ENCODE measurements at places on chromosomes 7 and 10. TPM values are rescaled to one million over a fixed set of nuclear protein-coding genes. Genes with fewer than 3 reads are reported as not detected.
A peak's percentile ranks its signal among the peaks of the same experiment; 100 is the strongest.

Gene FAM237B
- not detected for total RNA-seq

Gene CPA4
- total RNA-seq, result not detected

Gene INSIG1
- 65.2 TPM for total RNA-seq

Gene CYP3A7
- not detected for total RNA-seq

DNA sequence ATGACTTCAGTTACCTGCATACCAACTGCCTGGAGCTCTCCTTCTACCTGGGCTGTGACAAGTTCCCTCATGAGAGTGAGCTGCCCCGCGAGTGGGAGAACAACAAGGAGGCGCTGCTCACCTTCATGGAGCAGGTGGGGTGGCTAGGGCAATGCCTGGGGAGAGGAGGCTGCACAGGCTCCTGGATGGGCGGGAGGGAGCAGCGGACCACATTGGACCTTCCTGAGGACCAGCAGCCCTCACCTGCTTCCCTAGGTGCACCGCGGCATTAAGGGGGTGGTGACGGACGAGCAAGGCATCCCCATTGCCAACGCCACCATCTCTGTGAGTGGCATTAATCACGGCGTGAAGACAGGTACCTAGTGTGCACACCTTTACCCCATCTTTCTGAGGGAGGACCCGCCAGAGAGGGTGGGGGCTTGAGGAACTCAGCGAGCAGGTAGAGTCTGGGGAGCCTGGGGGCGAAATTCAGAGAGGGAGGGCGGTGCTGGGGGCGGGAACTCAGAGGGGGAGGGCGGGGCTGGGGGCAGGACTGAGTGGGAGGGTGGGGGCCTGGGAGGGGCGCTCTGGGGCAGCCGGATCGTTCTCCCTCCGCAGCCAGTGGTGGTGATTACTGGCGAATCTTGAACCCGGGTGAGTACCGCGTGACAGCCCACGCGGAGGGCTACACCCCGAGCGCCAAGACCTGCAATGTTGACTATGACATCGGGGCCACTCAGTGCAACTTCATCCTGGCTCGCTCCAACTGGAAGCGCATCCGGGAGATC, 9.0 kb downstream of the AEBP1 start:
- H3K27ac ChIP-seq, result no peak overlapping the region
- peak overlapping the region; percentile 9 for H3K4me3 ChIP-seq
- H3K36me3 ChIP-seq, result peaks cover 6% of the 10 kb centered on the region
- no peaks in the 10 kb centered on the region for H3K27me3 ChIP-seq
- H3K4me1 ChIP-seq, result peaks cover 18% of the 10 kb centered on the region

GRCh38 chr10:110241407-110241806, 34.0 kb downstream of the MXI1 start:
- no peaks in the 10 kb centered on the region for H3K4me1 ChIP-seq
- H3K4me3 ChIP-seq, result no peak overlapping the region
- no peaks in the 10 kb centered on the region for H3K27me3 ChIP-seq
- no peak for DNase-seq

DNA sequence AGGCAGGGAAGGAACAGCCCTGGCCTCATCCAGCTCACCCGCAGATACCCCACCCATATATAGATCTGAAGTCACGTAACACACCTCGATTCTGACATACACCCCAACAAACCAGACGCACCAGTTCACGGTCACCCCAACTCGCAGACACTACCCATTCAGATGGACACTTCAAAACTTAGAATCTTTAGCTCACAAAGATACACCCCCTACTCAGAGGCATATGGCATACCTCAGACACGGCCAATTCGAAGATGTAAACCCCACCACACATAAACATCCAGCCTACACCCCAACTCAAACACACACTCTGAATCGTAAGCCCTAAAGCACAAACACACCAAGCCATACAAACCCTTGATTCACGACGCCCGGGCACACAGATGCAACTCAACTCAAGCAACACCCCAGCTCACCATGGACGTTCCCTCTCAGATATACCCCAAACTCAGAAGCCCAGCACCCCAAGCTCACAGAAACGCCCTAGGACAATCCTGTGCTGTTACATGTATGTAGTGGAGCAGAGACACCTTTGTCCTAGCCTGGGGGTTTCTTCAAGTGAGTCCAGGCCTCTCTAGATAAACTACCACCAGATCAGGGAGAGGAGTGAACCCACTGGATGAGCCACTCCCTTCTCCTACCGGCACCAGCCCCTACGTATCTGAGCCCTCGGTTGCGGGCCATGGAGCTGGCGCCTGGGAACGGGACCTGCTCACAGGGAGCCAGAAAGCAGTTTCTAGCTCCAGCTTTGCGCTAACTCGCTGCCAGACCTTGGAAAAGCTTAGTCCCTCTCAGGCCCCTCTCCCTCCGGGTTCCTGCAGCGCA, 8.8 kb downstream of the PSD start:
- H3K4me1 ChIP-seq, result peaks cover 14% of the 10 kb centered on the region
- H3K27me3 ChIP-seq, result peaks cover 21% of the 10 kb centered on the region
- H3K27ac ChIP-seq, result peak overlapping the region; percentile 98

DNA sequence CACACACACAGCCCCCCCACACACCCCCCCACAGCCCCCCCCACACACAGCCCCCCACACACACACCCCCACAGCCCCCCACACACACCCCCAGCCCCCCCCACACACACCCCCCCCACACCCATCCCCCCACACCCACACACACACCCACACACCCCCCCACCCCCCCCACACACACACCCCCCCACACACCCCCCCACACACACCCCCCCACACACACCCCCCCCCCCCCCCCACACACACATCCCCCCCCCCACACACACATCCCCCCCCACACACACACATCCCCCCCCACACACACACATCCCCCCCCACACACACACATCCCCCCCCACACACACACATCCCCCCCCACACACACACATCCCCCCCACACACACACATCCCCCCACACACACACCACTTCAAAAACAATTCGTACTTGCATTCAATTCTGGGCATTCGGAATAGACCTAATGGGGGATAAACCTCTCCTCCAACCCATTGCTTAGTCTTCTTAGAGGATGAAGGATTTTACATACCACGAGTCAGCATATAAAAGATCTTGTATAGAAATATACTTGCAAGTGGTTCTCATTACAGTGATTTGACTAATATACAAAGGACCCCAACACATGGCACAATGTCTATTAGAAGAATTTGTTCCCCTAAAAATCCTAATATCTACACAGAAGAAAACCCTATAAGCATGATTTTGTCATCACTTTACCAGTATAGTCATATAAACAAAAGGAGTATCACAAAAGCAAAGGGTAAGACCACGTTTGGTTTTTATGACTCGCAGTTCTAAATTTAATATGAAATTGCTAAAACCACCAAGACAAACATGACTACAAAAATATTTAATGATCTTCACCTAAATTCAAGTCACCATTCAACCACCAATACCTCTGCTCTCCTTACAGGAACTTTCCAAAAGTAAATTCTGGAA, 80.9 kb downstream of the DIP2C start:
- peaks cover 25% of the 10 kb centered on the region for H3K4me1 ChIP-seq
- no peaks in the 10 kb centered on the region for H3K36me3 ChIP-seq
- DNase-seq, result no peak
- H3K27ac ChIP-seq, result no peak overlapping the region
- no peak overlapping the region for H3K4me3 ChIP-seq
- no peaks in the 10 kb centered on the region for H3K27me3 ChIP-seq

- no peak overlapping the region for H3K27ac ChIP-seq
- H3K4me1 ChIP-seq, result no peaks in the 10 kb centered on the region
- no peaks in the 10 kb centered on the region for H3K27me3 ChIP-seq
- no peaks in the 10 kb centered on the region for H3K36me3 ChIP-seq
- no peak for DNase-seq
Measured at GRCh38 chr7:71851776-71852498, 560.2 kb downstream of the CALN1 start.

GRCh38 chr10:79116368-79116767, 47.6 kb downstream of the ZMIZ1 start:
- H3K27ac ChIP-seq, result peak overlapping the region; percentile 80
- H3K4me1 ChIP-seq, result peaks cover 64% of the 10 kb centered on the region
- no peak overlapping the region for H3K4me3 ChIP-seq

All from stomach (tissue), 19 donors.